MCF 10A (cell line): ENCODE measurements at places on chromosomes 16 and 17.
A peak's percentile ranks its signal among the peaks of the same experiment; 100 is the strongest.

DNA sequence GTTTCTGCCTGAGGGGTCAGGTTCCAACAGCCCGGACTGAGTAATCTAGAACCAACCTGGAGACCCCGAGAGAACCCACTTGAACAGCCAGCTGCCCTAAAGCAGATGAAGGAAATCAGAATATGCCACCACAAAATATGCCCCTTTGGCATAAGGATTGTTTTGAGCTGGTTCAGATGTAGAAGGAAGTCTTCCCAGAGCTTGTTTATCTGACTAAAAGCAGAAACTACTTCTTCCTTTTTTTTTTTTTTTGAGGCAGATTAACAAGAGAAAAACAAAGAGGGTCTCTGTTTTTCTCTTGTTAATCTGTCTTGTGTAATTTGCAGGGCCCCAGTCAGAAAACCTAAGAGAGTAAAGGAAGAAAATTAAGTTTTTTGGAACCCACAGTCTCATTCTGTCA lies 53.0 kb downstream of the PECAM1 start:
- no peak for DNase-seq

DNA sequence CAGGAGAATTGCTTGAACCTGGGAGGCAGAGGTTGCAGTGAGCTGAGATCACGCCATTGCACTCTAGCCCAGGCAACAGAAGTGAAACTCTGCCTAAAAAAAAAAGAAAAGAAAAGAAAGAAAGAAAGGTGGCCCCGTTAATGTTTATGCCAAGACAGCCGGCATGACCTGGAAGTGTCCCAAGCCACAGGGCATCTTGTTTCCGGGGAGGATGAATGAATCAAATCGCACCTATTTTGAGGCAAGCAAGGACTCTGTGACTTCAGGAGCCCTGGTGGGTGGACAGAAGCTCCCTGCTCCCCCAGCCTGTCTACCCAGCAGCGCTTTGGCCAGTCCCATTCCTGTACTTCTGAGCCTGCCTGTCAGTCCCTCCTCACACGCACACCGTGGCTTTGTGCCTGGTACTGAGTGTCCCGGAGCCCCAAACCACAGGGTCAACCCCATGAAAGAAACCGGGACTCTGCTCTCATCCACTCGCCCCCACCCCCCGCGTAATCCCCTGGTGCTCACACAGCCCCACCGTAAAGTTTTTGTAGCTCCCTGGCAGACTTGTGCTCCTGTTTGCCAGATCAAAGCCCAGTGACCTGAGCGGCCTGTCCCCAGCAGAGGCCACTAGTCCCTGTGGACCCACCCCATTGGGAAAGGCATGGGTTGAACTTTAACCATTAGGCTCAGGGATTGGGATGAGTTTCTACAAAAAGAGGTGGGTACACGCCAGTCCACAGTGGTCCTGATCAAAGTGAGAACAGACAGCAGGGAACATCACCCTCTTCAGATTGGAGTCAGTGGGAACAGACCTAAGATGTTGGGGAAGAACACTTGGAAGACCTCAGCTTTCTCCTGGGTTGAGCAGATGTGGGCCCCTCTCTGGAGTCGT lies 19.3 kb downstream of the CD2BP2 start:
- peak; percentile 72 for DNase-seq

DNA sequence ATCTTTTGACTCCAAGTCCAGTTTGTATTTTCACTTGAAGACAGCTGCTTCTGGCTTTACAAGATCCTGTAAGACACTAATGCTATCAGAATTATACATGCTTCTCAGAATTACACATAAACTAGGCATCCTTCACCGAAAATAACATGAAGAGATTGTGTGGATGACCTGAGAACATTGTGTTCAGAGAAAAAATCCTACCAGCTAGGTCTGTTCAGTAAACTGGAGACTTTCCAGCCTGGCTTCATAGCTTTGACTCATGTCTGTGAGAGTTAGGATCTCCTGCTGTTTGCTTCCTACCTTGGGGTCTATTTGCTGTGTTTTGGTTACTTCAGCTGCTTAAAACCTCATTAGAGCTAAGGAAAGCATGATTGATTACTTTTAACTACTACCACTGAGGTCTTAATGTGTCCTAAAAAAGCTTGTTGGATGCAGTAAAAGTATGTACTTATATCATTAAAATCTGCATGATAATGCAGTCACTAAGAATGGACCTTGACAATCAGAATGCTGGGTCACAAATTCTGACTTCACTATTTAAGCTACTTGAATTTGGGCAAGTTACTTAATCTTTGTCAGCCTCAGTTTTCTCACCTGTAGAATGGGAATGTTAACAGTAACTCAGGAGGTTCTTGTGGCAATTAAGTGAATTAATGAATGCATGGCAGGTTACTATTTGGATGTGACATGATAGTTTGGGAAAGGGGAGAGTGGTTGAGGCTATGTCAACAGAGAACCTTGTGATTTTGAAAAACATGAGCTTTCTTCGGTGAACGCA lies 8.0 kb upstream of the MYH13 start:
- DNase-seq: no peak

GRCh38 chr17:10116753-10117420 lies 81.5 kb downstream of the GAS7 start:
- no peak for DNase-seq

- no peak for DNase-seq
Measured at GRCh38 chr16:45454-45853, 8.0 kb downstream of the POLR3K start.
